ENCODE measurements at places on chromosomes 12 and 14. TPM values are rescaled to one million over a fixed set of nuclear protein-coding genes. Genes with fewer than 3 reads are reported as not detected.

DNA sequence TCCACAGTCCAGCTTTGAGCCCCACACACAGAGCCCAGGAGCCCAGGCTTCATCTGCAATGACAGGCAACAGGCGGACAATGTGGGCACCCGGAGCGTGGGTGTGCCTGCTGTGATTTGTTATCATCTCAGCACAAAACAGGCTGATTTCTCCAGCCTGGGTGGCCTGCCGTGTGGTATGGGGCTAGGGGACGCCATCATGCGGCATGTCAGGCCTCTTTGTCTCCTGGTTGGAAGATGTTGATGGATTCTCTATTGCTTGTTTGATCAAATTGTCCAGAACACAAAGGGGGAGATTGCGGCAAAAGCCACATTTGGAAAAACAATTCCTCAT lies 147.1 kb downstream of the KIF26A start:
- no peak overlapping the region for H3K4me3 ChIP-seq
- no peaks in the 10 kb centered on the region for H3K27me3 ChIP-seq
- no peaks in the 10 kb centered on the region for H3K4me1 ChIP-seq
- DNase-seq = no peak

DNA sequence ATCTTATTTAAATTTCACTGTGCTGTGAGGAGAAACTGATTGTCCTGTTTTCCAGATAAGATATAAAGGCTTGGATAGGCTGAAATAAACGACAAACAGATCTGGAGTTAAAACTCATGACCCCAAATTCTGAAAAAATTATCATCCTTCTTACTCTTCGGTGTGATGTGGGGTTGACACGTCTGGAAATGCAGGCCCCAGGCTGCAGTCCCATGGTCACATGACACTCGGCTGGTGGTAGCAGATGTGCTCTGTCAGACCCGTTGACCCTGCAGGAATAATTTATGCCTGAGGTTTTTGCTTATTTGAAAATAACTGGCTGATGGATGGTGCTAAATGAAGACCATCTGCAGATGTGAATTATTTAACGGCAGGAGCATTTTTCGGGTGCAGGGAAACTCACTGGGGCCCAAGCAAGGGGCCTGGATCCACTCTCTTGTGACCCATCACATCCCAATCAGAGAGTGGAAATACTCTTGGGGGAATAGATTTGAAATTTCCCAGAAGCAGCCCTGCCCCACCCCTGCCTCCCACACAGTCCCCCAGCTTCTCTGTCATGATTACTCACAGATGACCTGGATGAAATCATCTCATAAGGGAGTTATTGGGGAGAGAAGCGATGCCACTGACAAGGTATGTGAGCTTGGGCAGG lies 47.7 kb upstream of the CMKLR1 start:
- no peaks in the 10 kb centered on the region for H3K36me3 ChIP-seq
- H3K27me3 ChIP-seq = peaks cover 2% of the 10 kb centered on the region
- no peak overlapping the region for H3K4me3 ChIP-seq
- H3K27ac ChIP-seq = no peak overlapping the region
- no peak for DNase-seq

DNA sequence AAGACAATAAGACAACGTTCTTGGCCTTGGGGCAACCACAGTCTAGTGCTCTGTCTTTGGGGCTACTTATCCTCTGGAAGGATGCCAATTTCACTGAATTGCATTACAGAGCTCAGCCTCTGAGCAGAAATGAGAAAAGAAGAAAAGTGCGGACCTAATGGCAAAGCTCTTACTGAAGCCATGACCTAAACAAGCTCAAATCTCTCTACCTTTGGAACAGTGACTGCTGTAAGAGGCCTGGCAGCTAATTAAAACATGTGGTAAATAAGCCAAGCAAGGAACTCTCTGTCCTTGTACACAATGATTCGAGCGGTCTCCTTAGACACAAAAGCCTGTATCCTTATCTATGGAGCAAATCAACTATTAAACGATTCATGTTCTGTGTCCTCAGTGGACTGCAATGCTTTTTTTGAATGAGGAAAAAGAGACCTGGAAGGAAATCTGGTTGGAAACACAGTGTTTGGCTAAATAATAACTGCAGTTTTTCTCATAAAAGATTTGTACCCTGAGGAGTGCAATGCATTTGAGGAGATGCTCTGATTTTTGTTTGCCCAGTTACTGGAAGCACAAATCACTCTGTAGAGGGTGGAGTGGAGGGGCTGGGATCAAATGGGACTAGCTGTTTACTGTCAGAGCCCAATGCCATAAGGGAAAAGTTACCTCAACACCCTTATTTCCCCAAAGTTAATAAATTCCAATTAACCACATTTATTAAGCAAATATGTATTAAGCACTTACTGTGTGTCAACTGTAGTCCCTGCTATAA lies 113.9 kb downstream of the NDUFA12 start:
- DNase-seq = no peak
- no peaks in the 10 kb centered on the region for H3K36me3 ChIP-seq
- peaks cover 25% of the 10 kb centered on the region for H3K27me3 ChIP-seq
- H3K4me3 ChIP-seq = no peak overlapping the region

DNA sequence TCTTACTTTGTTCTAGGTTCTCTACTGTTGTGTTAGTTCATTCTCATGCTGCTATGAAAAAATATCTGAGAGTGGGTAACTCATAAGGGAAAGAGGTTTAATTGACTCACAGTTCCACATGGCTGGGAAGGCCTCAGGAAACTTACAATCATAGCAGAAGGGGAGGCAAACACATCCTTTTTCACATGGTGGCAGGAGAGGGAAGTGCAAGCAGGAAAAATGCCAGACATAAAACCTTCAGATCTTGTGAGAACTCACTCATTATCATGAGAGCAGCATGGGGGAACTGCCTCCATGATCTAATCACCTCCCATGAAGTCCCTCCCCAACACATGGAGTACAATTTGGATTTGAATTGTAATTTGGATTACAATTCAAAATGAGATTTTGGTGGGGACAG lies 69.6 kb downstream of the MGST1 start:
- H3K27me3 ChIP-seq = no peaks in the 10 kb centered on the region
- no peaks in the 10 kb centered on the region for H3K36me3 ChIP-seq
- H3K4me3 ChIP-seq = no peak overlapping the region
- no peaks in the 10 kb centered on the region for H3K4me1 ChIP-seq
- DNase-seq = no peak

DNA sequence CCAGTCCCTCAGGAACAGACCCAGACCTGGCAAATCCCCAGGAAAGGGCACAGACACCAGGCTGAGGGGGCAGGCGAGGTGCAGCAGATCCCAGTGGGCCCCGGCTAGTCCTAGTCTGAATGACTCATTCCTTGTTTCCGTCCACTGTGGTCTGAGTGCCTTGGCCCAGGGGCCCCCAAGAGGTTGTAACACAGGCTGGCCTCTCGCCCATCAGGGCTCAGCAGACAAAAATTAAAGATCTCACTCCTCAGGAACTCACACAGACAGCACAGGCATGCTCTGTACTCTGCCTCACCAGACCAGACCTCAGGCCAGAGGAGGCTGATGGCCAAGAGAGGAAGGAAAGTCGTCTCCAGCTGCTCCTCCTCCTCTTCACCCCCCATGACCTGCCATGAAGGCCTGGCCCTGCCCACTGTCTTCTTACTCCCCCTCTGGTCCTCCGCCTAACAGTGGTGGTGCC lies 7.7 kb upstream of the LTBP2 start:
- peaks cover 82% of the 10 kb centered on the region for H3K27me3 ChIP-seq
- peaks cover 53% of the 10 kb centered on the region for H3K4me1 ChIP-seq
- no peak for DNase-seq
- H3K4me3 ChIP-seq = no peak overlapping the region

GRCh38 chr12:28824193-28824846 lies 324.8 kb upstream of the FAR2 start:
- H3K4me3 ChIP-seq = no peak overlapping the region
- H3K4me1 ChIP-seq = no peaks in the 10 kb centered on the region
- H3K36me3 ChIP-seq = no peaks in the 10 kb centered on the region
- no peaks in the 10 kb centered on the region for H3K27me3 ChIP-seq

GRCh38 chr14:105388976-105389375 lies 9.4 kb upstream of the TEX22 start:
- H3K4me1 ChIP-seq = peaks cover 8% of the 10 kb centered on the region
- H3K36me3 ChIP-seq = no peaks in the 10 kb centered on the region
- no peak for DNase-seq
- H3K27ac ChIP-seq = no peak overlapping the region
- no peaks in the 10 kb centered on the region for H3K27me3 ChIP-seq
- no peak overlapping the region for H3K4me3 ChIP-seq

- H3K36me3 ChIP-seq = no peaks in the 10 kb centered on the region
- no peak for DNase-seq
- no peak overlapping the region for H3K27ac ChIP-seq
- no peaks in the 10 kb centered on the region for H3K27me3 ChIP-seq
Measured at GRCh38 chr12:84807249-84807648, 105.3 kb downstream of the SLC6A15 start.

DNA sequence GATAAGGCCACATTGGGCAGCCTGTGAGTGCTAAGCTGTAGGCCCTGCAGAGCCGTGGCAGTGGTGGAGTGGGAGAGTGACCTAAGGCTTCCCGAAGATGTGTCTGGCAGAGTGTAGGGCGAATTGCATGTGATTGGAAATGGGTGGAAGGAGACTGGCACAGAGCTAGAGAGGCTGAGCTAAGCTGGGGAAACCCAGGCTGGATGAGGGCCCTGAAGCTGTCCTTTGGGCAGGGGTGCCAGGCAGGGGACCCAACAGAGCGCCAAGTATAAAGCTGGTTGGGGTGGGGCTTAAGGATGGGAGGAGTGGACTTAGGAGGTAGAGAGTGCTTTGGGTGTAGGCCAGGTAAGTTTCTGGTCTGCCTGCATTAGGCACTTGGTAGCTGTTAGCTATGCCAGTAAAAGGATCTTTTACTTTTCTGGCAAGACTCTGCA lies 47.9 kb downstream of the WDR20 start:
- H3K27ac ChIP-seq = no peak overlapping the region
- DNase-seq = no peak
- H3K4me3 ChIP-seq = no peak overlapping the region
- H3K27me3 ChIP-seq = no peaks in the 10 kb centered on the region
- H3K4me1 ChIP-seq = peaks cover 32% of the 10 kb centered on the region
- H3K36me3 ChIP-seq = no peaks in the 10 kb centered on the region

The GPR68 gene
- 44.5 TPM for total RNA-seq

The VRTN gene
- total RNA-seq = not detected

The NINJ2 gene
- total RNA-seq = 7.4 TPM

The PPM1A gene
- 54.6 TPM for total RNA-seq

The GTF2A1 gene
- total RNA-seq = 32.2 TPM

The WNK1 gene
- total RNA-seq = 199 TPM

The G2E3 gene
- 37.7 TPM for total RNA-seq
